Stimulated activated CD8-positive, alpha-beta memory T cell treated with anti-CD3 and anti-CD28 coated beads, Interleukin-4, amount 100 ng/mL, for 4 hours (primary cell): ENCODE measurements at places on chromosomes 5 and 9.

- no peak for DNase-seq
These were observed 686 bp downstream of the BRD9 start for GRCh38 chr5:891837-892393.

GRCh38 chr9:93671020-93671338, 94.6 kb downstream of the PHF2 start:
- DNase-seq, result no peak

- DNase-seq, result no peak
These were observed 393.5 kb downstream of the DMAC1 start for GRCh38 chr9:7405924-7406604.

DNA sequence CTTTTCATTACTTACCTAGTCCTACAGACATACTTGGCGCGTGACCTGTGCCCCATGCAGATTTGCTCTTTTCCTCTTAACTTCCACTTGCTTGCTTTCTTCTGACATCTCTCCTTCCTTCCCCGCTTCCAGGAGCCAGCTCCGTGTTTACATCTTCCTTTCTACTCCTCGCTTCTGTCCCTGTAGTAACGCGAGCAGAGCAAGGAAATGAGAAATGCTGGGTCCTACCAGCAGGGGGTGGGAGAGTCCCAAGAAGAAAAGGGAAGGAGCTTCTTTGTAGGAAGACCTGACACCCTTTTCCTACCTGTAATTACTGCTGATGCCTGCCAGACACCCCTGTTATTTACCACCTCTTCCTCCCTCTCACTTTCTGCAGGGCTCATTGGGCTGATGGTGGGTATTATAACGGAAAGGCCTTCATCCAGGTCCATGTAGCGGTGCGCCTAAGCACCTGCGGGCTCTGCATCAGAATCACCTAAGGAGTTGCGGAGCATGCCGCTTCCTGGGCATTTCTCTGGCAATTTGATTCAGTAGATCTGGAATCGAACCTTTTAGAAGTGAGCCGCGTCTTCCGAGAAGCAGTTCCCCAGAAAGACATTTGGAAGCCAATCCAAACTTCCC, 1260.8 kb upstream of the WWC1 start:
- DNase-seq, result no peak

DNA sequence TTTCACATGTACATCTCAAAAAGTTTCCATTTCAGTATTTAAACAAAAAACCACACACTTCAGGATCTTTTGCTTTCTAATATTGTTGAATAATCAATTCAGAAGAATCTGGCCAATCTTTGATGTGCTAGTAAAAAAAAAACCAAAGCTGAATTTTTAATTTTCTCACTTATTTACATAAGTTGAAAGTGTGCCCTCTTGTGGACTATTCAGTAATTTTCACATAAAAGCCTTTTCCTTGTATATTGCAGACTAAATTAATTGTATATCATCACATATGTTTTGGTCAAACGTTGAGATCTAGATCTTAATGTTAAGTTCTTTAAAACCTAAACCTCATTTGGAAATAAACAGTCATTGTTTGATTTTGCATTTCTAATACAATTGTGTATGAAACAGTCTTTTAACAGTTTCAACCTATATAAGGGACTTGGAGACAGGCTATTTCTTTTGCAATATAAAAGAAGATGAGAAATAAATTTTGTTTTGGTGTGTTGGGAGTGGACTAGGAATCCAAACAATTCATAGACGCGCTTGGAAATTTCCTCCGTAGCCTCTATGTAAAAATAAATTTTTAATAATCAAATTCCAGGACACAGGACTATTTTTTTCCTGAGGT, 68.1 kb downstream of the NIPBL start:
- no peak for DNase-seq

- DNase-seq, result no peak
These were observed 187.1 kb upstream of the SPEF2 start for GRCh38 chr5:35430381-35431162.

- DNase-seq, result no peak
These were observed 125.0 kb upstream of the PITX1 start for GRCh38 chr5:135158982-135159381.

DNA sequence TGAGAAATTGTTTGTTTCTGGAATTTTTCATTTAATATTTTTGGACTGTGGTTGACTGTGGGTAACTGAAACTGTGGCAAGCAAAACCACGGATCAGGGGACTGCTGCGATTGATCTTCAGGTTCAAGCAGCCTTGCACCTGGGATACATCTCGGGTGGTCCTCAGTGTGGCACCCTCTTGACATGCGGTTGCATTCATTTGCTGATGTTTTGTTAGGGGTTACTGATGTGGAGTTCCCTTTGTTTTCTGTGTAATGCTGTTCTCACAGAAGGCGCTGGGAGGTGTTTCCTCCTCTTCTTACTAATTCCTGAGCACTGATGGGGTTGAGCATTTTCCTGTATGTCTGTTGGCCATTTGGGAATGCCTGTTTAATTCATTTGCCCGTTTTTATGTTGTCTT, 60.4 kb downstream of the EHMT1 start:
- no peak for DNase-seq

DNA sequence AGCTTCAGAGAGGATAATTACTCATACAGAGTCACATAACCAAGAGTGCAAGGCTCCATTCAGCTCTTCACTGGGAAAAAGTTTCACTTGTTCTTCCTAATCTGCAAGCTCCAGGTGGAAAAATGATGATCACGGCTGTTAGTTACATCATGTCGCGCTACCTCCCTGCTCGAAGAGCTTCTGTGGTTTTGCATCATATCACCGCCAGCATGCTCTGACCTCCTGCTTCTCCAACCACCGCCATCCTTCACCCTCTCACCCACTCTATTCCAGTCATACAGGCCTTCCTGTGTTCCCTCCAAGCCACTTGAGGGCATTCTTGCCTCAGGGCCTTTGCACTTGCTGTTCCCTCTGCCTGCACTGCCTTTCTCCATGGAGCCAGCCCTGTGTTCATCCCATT, 47.1 kb downstream of the COL27A1 start:
- DNase-seq, result no peak

DNA sequence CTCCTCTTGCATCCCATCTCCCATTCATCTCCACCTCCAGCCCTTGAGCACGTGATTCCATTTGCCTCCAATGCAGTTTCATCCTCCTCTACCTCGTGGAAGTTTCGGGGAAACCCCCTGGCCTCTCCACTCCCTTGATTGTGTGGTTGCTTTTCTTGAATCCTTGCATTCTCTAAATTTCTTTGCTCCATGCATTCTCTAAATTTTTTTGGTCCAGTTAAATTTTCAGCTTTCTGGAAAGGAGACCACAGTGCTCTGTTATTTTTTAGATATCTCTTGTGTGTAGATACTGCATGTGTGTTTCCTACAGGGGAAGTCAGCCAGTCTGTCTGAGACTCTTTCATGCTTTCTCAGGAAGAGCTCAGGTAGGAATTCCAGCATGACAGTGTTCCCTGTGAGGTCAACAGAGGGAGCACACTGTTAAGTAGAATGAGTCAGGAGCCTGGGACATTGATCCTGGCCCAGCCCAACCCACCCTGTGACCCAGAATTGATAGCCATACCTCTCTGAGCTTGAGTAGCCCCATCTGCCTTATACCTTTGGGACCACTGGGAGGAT, 52.8 kb downstream of the AMBP start:
- no peak for DNase-seq

DNA sequence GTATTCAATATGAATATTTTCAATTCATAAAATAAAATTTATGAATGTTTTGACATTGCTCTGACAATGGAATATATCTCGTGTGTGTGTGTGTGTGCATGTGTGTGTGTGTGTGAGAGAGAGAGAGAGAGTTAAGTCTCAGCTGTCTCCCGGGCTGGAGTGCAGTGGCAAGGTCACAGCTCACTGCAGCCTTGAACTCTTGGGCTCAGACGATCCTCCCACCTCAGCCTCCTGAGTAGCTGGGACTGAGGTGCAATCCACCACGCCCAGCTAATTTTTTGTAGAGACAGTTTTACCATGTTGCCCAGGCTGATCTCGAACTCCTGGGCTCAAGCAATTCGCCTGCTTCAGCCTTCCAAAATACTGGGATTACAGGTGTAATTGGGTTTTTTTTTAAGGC, 16.1 kb downstream of the G3BP1 start:
- DNase-seq, result no peak

- DNase-seq, result no peak
These were observed 256.9 kb downstream of the DMAC1 start for GRCh38 chr9:7542693-7543092.

DNA sequence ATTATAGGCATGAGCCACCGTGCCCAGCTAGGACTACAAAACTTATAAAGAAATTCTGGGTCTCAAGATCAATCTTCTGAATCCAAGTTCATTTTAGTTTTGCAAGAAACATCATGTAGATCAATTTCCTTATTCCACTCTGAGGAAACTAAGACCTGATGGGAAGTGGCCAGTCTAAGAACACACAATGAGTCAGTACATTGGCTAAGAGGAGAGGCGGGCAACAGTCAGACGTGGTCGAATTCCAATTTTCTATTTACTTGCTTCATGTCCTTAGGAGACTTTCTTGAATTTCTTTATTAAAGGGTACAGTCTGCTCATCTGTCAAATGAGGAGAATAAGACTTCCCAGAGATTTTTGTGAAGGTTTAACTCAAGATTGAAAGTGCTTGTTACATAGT, 432.1 kb upstream of the BRINP1 start:
- no peak for DNase-seq

DNA sequence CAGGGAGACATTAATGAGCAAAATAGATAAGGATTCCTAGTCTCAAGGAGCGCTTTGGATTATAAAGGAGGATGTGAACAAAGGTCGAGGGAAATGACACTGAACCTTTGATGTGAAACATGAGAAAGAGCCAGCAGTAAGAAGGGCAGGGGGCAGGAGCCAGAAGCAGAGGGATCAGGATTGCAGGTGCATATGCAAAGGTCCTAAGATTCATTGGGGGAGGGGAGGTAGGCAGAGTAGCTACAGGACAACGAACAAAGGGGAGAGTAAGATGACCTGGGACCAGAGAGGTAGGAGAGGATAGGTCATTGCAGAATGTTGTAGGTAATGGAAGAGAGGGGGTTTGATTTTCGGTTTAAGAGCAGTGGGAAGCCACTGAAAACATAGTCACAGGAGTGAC, 129.2 kb upstream of the TRPM3 start:
- no peak for DNase-seq

- DNase-seq, result no peak
These were observed 351.8 kb downstream of the SPOCK1 start for GRCh38 chr5:137147346-137147745.

- no peak for DNase-seq
These were observed at the start of gene SEMA5A for GRCh38 chr5:9545992-9546851. Gene SEMA5A, minus strand, starts transcription at chr5:9546075. Its CDS starts 166,129 bp downstream, at chr5:9379946.

GRCh38 chr5:91712718-91713117, 329.6 kb upstream of the ARRDC3 start:
- DNase-seq, result no peak

GRCh38 chr5:42494414-42494813, 71.2 kb downstream of the GHR start:
- no peak for DNase-seq

- DNase-seq, result no peak
These were observed 1236.6 kb downstream of the MAT2B start for GRCh38 chr5:164742025-164742424.

- no peak for DNase-seq
These were observed 95.3 kb upstream of the RASGRF2 start for GRCh38 chr5:80864706-80865435.

GRCh38 chr5:137565450-137565849, 66.3 kb upstream of the SPOCK1 start:
- DNase-seq, result no peak
